ENCODE measurements at places on chromosomes 6 and 20. TPM values are rescaled to one million over a fixed set of nuclear protein-coding genes. Genes with fewer than 3 reads are reported as not detected.

Gene DZANK1
- 3.3 TPM for total RNA-seq

Gene YWHAB
- total RNA-seq: 221 TPM

DNA sequence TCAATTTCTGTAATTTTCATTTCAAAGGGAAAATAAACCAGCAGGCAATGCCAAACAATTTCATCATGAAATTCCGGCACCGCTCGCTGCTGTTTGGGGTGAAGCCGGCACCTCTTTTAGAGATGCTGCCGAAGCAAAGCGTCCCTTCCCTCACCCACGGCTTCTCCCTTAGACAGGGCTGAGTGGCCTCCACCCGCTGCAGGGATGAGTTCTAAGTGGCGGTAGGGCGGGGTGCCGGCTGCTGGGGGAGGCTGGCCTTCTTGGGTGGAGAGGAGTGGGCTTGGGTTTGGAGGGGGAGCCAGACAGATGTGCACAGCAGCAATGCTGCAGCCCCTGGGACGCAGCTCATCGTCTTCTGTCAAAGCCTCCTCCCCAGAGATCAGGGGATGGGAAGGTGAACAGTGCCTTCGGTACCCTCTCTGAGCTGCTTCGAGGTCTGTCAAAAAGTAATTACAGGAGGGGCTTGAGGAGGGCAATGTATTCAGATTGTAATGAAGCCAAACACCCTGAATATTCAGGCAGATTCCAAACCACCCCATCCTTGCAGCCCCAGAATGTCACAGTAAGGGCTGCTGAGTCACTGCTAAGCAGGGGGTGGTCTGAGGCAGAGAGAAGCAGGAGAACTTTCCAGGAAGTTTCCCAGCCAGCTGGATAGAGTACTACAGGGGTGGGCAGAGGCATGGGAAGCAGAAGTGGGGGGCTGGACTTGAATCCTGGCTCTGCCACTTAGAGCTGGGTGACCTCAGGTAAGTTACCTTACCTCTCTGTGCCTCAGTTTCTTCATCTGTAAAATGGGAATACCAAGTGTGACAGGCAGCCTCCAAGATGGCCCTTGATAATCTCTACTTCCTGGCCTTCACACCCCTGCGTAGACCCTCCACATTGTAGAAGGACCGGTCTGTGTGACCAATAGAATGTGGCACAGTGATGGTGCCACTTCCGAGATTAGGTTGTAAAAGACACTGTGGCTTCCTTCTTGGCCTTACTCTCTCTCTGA lies 96.6 kb downstream of the SULF2 start:
- H3K4me1 ChIP-seq: no peaks in the 10 kb centered on the region
- no peak overlapping the region for H3K27ac ChIP-seq
- H3K4me3 ChIP-seq: no peak overlapping the region
- no peaks in the 10 kb centered on the region for H3K27me3 ChIP-seq

Gene GSTA2
- not detected for total RNA-seq

GRCh38 chr6:56293781-56294180 lies 46.4 kb upstream of the COL21A1 start:
- no peak for DNase-seq
- H3K27me3 ChIP-seq: no peaks in the 10 kb centered on the region
- H3K4me1 ChIP-seq: no peaks in the 10 kb centered on the region
- no peaks in the 10 kb centered on the region for H3K36me3 ChIP-seq
- no peak overlapping the region for H3K27ac ChIP-seq

GRCh38 chr6:38492031-38492430 lies 147.7 kb downstream of the BTBD9 start:
- no peak overlapping the region for H3K4me3 ChIP-seq
- no peaks in the 10 kb centered on the region for H3K27me3 ChIP-seq
- no peak for DNase-seq
- H3K36me3 ChIP-seq: peaks cover 5% of the 10 kb centered on the region

Gene SLC26A8
- not detected for total RNA-seq

DNA sequence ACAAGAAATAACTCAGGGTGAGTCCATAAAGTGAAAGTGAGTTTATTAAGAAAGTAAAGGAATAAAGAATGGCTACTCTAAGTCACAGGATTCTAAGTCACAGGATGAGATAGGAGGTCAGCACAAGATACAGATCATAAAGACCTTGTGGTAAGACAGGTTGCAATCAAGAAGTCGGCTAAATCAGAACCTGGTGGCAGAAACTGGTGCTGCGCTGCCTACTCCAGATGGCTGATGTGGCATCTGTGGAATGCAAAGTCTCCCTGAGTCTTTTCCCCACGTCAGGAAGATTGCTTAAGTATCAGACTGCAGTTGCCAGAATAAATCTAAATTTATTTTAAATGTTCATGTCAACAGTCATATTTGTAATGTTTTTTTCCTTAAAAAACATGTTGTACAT lies 10.7 kb upstream of the KCNK15 start:
- H3K36me3 ChIP-seq: no peaks in the 10 kb centered on the region
- no peak for DNase-seq
- peaks cover 17% of the 10 kb centered on the region for H3K4me1 ChIP-seq
- no peak overlapping the region for H3K4me3 ChIP-seq

GRCh38 chr20:36795691-36796090 lies 22.1 kb upstream of the DSN1 start:
- H3K4me1 ChIP-seq: no peaks in the 10 kb centered on the region
- no peak overlapping the region for H3K27ac ChIP-seq

DNA sequence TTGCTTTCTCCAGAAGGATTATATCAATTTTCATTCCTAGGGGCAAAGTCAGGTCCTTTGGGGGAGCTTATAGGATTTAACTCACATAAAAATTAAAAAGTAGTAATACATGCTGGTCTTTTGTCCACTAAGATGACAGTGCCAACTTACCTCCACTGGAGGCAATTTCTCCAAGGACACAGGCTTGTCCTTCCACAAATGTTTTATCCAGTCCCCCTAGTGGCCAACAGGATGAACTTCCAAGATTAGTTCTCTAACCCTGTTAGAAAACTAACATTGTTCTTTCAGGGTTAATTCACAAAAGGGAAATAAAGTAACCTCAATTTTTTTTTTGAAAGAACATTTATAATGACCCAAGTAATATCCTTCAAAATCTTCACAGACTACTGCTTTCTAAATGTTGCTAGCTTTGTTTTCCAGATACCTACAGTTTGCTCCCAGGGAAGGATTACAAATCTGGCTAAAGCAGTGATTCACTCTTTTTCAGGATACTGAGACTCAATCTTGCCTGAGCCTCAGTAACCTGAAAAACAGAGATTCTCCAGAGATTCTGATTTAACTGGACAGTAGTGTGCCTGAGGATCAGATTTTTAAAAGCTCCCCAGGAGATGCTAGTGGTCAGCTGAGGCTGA lies 31.7 kb upstream of the UBR2 start:
- H3K36me3 ChIP-seq: no peaks in the 10 kb centered on the region
- no peaks in the 10 kb centered on the region for H3K27me3 ChIP-seq
- H3K4me3 ChIP-seq: no peak overlapping the region
- no peak overlapping the region for H3K27ac ChIP-seq
- no peak for DNase-seq
